ENCODE measurements at places on chromosomes 7 and 10.

GRCh38 chr7:69782917-69783684 lies 184.8 kb downstream of the AUTS2 start:
- no peak for DNase-seq

DNA sequence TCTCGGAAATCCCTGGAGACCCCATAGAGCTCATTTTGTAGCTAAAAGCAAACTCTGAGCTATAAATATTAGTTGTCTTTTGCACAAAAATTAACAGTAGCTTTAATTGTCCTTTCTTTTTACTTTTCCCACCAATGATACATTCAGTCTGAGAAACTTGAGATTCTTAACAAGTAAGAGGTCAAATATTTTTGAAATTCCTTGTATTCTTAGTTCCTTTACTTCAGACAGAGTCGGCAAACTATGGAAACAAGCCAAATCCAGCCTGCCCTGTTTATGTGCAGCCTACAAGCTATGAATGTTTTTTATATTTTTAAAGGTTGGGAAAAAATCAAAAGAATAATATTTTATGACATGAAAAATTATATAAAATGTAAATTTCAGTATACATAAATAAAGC lies 146.6 kb downstream of the CTNNA3 start:
- DNase-seq, result no peak

- DNase-seq, result no peak
These were observed 345.9 kb upstream of the GALNT17 start for GRCh38 chr7:70786076-70786475.

GRCh38 chr10:113530476-113530875 lies 22.4 kb upstream of the HABP2 start:
- DNase-seq, result no peak

DNA sequence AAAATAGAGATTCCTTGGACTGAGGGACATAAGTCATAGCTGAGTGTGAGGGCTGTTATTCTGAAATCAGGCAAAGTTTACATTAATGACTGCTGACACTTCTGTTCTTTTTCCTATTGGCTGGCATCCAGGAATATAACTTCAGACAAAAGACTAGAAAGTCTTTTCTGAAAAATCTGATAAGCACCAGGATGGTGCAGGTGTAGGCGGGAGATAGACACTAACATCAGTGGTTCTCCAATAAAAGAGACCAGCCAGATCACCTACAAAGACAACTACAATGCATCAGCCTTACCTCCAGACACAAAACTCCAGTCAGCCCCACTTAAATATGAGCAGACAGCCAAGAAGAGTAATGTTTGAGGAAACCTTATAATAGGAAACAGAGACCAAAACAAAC lies 168.3 kb upstream of the LRGUK start:
- no peak for DNase-seq

GRCh38 chr7:123828805-123829204 lies 16.2 kb upstream of the HYAL4 start:
- no peak for DNase-seq

DNA sequence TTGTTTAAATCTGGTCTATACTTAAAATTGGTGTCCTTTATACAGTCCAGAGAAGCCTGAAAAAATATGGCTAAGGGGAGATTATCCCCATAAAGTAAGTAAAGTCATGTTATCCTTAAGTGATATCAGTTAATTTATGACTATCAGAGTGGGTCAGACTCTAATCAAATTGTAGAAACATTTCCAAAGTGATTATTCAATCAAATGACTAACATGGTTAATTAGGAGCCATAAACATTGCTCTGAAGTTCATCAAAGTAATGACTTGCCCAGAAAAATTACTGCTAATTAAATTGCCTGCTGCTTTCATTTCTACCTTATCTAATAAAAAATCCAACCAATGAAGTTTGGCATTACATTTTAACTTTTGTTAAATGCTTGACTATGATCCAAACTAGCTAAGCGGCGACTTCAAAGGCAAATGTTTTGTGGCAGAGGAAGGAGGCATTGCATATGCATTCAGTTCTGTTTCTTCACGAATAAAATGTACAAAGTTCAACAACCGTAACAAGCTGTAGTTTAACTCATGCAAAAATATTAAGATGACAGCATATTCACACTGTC lies 76.7 kb downstream of the ETV1 start:
- no peak for DNase-seq

- no peak for DNase-seq
These were observed 6.1 kb upstream of the TBRG4 start for GRCh38 chr7:45117582-45117981.

DNA sequence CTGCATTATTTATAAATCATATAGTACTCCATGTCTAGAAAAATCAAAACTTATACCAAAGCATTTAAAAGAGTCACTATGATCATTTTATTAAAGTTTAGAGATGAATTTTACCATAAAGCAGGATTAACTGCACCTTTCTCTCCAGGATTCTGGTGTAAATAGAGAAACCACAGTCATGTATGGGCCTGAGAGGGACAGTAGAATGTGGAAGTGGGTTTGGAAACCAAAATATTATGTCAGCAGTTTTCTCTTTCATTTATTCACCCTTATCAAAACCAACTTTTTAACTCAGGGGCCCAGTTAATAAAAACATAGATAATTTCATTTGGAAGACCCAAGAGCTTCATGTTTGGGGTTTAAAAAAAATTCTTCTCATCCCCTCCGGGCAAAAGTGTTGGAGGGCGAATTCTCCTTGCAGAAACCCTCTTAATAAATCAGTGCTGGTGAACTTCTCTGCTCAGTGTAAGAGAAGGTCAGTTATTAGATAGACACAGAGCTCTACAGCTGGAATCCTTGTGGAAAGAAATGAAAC lies 266.2 kb downstream of the CREB5 start:
- DNase-seq, result no peak

- no peak for DNase-seq
These were observed 107.3 kb downstream of the ZMIZ1 start for GRCh38 chr10:79176052-79176501.

GRCh38 chr7:130900471-130901076 lies 166.6 kb upstream of the KLF14 start:
- no peak for DNase-seq

- DNase-seq, result no peak
These were observed 493.6 kb downstream of the PTPRN2 start for GRCh38 chr7:158094046-158094445.

GRCh38 chr10:93579089-93579488 lies 12.6 kb downstream of the FFAR4 start:
- DNase-seq, result no peak

- no peak for DNase-seq
These were observed 18.2 kb downstream of the PRF1 start for GRCh38 chr10:70584366-70584765.

- DNase-seq, result no peak
These were observed 309.2 kb downstream of the GPR158 start for GRCh38 chr10:25483999-25484398.

GRCh38 chr10:106360870-106361269 lies 803.6 kb downstream of the SORCS1 start:
- peak; percentile 70 for DNase-seq

GRCh38 chr10:86506499-86506898 lies 15.1 kb downstream of the WAPL start:
- no peak for DNase-seq

DNA sequence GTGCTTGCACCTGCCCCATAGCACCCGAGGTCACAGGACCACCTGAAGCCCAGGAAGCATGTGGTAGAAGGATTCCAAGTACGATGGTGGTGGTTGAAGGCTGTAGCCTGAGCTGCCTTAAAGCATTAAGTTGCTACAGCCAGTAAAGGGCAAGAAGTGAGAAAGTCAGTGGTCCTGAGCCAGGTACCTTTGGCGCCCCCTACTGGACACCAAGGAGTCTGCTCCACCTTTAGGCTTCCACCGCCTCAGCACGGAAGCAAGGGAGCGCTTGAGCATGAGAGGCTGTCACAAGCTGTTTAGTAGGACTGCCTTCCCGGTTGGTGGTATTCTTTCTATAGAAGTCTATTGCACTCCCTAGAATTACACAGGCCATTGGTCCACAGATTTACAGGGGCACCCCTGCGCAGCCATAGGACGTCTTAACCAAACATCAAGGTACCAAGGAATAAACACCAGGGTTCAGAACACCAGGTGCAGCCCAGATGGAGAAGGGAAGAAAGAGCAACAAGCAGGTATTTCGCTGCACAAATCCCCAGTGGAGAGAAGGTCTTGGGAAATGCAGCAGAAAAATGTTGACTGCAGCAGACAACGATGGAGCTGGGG lies 2.2 kb downstream of the CRTAC1 start:
- no peak for DNase-seq

DNA sequence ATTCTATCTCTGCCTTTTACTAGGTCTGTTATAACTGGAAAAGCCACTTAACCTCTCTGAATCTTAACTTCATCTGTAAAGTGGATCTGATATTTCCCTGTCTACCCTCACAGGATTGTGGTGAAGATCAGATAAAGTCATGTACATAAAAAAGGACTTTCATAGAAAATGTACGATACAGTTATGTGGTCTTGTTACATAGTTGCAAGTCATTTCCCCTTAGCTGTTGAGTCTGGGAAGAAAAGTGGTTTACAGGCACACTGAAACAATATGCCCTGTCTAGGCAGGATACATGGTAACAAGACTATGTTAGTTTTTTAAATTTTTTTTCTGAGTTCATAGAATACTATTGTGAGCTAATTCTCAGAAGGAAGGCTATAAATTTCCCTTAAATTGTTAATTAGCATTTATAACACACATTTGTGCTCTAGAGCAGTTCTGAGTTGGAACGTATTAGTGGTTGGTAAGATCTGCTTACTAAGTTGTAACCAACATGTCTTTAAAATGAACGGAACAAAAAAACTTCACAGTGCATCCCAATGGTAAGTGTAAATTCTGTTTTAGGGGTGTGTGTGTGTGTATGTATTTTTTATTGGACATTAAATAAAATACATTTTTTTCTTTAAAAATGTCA lies 7.1 kb upstream of the GSTO1 start:
- no peak for DNase-seq

DNA sequence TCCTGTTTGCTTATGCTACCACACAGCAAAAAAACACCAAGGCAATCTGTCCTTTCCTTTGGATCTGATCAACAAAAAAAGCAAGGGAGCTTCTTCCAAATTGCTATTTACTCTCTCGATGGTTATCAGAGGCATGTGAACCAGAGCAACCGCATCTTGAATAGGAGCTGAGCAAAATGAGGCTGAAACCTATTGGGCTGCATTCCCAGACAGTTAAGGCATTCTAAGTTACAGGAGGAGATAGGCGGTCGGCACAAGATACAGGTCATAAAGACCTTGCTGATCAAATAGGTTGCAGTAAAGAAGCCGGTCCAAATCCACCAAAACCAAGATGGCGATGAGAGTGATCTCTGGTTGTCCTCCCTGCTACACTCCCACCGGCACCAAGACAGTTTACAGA lies 76.8 kb upstream of the FRMD4A start:
- DNase-seq, result no peak

GRCh38 chr10:77097625-77098024 lies 540.0 kb downstream of the KCNMA1 start:
- no peak for DNase-seq
